ENCODE measurements at places on chromosomes 4 and X. TPM values are rescaled to one million over a fixed set of nuclear protein-coding genes. Genes with fewer than 3 reads are reported as not detected.

ZNF157 gene
- total RNA-seq: 0.49 TPM

GRCh38 chrX:68829582-68830418 is 979 bp downstream of the EFNB1 start:
- H3K27ac ChIP-seq: peak overlapping the region; percentile 75
- no peaks in the 10 kb centered on the region for H3K36me3 ChIP-seq
- peak overlapping the region; percentile 69 for H3K4me3 ChIP-seq
- no peaks in the 10 kb centered on the region for H3K4me1 ChIP-seq
- no peaks in the 10 kb centered on the region for H3K27me3 ChIP-seq
- DNase-seq: peak; percentile 70

DNA sequence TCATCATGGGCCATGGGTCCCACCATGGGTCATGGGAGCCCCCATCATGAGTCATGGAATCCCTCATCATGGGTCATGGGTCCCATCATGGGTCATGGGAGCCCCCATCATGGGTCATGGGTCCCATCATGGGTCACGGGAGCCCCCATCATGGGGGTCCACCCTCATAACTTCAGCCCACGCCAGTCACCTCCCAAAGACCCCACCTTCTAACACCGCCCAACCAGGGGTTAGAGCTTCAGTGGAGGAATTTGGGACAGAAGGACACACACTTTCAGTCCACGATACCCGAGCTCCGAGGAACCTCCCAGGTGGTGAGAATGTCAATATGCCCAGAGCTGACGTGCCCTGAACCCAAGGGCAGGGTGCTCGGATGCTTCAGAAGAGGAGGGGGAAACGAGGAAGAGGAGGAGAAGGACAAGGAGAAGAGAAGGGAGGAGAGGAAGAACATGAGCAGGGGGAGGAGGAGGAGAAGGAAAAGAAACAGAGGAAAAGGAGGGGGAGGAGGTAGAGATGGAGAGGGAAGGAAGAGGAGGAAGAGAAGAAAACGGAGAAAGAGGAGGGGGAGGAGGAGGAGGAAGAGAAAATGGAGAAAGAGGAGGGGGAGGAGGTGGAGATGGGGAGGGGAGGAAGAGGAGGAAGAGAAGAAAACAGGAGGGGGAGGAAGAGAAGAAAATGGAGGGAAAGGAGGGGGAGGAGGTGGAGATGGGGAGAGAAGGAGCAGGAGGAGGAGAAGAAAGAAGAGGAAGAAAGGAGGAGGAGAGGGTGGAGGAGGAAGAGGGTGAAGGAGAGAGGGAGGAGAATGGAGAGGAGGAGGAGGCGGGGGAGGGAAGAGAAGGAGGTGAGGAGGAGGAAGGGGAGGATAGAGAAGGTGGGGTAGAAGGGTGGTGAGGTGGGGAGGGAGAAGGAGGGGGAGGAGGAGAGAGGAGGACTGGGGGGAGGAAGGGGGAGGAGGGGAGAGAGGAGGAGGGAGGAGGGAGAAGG is 17.7 kb downstream of the IL3RA start:
- no peak for DNase-seq
- peaks cover 8% of the 10 kb centered on the region for H3K36me3 ChIP-seq
- H3K27me3 ChIP-seq: no peaks in the 10 kb centered on the region
- H3K27ac ChIP-seq: no peak overlapping the region

GRCh38 chrX:102652031-102652688 is 877 bp downstream of the GPRASP1 start:
- peak overlapping the region; percentile 86 for H3K27ac ChIP-seq
- DNase-seq: peak; percentile 83
- H3K4me1 ChIP-seq: peaks cover 6% of the 10 kb centered on the region
- no peaks in the 10 kb centered on the region for H3K27me3 ChIP-seq
- H3K4me3 ChIP-seq: peak overlapping the region; percentile 69
